C1 segment of cervical spinal cord (tissue), 14 donors: ENCODE measurements at places on chromosomes 3 and 15.

- DNase-seq = no peak
Observed at GRCh38 chr15:72740219-72740618, 43.3 kb downstream of the ADPGK start.

DNA sequence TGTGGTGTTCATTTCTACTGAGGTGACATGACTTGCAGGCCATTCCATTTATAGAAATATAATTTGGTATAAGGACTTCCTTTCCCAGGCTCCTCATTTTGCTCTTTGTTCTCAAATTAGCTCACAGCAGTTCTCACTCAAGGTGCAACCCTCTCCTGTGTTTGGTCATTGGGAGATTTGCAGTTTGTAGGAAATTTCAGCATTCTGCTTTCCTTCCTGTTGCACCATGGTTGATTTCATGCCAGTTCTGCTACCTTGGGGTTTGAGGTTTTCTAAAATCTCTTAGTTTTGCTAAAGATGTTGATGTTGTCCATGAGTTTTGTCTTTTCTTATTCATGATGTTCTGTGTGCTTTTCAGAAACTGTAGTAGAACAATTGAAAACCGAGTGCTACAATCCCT, 65.7 kb upstream of the PROK2 start:
- DNase-seq = no peak

GRCh38 chr15:87099916-87100315, 1020.2 kb downstream of the AGBL1 start:
- DNase-seq = no peak

DNA sequence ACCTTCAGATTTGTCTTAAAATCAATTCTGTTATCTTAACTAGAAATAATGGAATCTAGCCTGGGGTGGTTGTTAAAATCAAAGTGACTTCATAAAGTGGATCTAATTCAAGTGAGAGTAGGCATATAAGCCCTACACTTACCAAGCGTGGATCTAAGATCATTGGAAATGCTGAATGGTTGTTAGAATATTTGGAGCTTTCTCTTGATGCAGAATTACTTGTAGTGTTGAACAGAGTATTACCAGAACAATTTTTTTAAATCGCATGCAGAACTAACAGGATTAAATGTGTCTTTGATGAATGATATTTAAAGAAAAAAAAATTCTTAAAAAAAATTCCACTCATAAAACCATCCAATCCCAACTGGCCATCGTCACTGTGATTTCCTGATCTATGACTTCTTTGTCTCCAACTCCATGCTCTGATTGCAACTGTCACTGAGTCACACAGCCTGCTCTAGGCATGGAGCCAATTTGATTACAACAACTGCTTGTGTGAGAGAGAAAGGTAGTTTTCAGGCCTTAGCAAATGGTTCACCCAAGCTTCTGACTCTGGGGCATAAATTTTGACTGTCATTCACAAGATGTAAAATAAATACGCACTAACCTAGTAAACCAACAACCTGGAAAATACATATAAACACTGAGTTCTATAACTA, 25.9 kb upstream of the SPRED1 start:
- peak; percentile 44 for DNase-seq

DNA sequence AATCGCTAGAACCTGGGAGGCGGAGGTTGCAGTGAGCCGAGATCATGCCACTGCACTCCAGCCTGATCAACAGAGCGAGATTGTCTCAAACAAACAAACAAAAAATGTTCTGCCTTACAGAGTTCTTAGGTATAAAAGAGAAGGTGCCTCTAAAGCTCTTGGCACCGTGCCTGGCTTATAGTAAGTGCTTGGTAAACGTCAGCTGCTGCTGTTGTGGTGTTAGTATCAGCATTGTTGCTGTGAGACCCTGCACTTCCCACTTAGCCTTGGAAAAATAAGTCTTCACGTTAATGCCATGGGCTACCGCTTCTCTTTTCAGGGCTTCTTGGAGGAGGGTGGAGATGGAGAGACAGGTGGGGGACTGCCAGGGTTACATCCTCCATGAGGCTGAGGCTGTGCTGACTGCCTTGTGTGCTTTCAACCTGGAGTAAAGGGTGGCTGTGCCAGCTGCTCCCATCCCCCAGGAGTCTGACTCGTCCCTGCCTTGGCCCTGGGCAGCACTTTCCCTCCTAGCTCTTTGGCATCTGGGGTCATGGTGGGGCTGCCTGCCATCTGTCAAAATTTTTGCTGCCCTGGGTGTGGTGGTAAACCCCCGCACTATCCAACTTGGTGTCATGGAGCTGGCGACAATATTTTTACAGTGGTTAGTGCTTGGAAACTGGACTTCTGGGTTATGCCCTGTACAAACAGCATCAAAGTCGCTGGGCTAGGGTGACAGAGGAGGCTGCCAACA, 17.8 kb downstream of the FLNB start:
- no peak for DNase-seq

DNA sequence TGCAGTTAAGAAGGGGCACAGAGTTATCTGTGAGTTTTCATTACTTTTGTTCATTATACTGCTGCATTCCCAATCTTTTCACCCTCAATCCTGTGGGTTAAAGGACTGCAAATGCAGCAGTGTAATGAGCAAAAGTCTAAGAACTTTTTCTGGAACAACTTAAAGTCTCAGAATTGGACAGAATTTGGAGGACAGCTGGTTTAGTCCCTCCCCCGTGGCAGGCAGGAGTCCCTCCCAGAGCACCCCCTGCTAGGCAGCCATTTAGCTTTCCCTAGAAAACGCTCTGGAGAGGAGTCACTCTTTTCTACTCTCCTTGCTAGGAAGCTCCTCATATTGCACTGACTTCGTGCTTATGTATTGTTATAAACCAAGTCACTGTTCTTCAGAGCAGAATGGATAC, 156.3 kb upstream of the UBE2E1 start:
- no peak for DNase-seq

DNA sequence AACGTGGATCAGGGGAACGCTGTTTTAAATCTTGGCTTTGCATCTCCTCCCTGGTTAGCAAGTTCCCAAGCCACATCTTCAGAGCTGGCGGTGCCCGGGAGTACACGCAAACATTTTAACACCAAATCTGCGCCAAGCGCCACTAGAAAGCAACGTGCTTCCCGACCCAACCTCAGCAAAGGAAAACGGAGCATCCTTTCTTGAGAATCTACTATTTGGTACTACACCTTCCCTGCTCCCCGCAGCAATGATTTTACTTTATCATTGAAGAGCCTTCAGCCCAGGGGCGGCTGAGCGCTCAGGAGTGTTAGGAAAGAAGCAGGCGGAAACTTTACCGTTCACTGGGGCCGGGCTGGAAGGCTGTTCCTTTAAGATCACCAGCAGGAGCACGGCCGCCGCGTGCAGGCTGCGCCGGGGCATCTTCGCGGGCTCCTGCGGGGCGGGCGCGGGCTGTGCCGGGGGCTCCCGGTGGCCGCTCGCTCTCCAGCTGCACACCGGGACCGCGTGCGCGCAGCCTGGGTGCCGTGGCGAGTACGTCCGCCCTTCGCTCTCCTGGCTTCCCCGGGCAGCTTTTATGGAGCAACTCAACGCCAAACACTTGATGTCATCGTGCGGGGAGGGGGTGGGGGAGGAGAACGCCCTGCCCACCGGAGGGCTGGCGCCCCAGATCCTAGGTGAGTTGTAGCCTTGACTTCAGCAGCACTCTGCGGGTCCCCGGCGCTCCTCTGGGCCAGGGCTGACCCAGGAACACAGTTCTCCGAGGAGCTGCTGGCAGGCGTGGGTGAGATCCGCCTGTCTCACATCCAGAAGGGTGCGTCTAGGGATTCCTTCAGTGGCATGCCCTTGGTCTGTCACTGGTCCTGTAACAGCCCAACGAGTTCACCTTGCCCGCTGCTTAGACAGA, at the start of gene CA12:
CA12 (minus strand) TSS at position 546 of the 904 bp plus-strand sequence; CDS start at position 420, 126 bp downstream.
- no peak for DNase-seq

- peak; percentile 20 for DNase-seq
Observed at GRCh38 chr15:78618490-78618934, 2.3 kb downstream of the CHRNA3 start.

DNA sequence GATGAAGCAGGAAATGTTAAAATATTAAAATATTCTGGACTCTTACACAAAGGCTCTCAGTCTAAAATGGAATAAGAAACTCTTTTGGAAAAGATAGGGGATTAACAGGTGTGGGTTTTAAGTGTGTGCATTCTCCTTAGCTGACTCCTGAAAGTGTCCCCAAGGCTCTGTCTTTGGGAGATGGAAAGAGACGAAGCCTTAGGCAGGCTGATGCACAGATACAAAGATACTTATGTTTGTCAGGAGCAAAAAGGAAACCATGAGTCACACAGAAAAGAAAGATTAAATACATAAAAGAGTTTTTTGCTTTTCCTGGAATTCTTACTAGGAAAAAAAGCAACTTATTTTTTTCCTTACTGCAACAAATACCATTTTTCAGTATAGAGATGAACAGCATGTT, 23.8 kb upstream of the ABI3BP start:
- no peak for DNase-seq

DNA sequence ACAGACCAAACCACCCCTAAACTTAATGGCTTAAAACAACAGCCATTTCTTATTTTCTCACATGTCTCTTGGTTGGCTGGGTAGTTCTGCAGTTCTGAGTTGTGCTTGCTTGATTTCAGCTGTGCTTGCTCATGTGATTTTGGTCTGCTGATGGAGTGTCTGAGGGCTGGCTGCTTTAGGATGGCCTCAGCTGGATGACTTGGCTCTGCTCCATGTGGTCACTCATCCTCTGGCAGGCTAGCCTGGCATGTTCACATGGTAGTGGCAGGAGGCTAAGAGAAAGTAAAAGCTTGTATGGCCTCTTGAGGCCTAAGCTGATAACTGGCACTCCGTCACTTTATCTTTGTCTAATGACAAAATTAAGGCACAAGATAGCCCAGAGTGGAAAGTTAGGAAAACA, 4.1 kb downstream of the SV2B start:
- DNase-seq = no peak

DNA sequence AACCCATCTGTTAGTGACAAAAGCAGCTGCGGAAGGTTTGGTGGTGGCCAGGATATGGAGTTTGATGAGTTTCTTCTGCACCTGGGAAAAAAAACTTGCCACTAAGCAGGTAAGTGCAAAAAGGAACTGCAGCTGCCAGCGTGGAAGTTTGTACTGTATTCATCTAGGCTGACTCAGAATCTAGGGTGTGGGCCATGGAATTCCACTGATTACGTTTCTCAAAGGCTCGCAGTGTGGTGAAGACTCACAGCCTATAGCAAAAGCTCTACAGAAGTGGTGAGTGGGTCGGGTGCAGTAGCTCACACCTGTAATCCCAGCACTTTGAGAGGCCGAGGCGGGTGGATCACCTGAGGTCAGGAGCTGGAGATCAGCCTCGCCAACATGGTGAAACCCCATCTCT, 334.6 kb upstream of the GRM7 start:
- DNase-seq = no peak

- no peak for DNase-seq
Observed at GRCh38 chr3:179769411-179770247, 116.8 kb downstream of the USP13 start.

- no peak for DNase-seq
Observed at GRCh38 chr3:106251160-106251892, 382.5 kb upstream of the CBLB start.

GRCh38 chr3:76370749-76371520, 585.6 kb upstream of the ZNF717 start:
- DNase-seq = no peak

- DNase-seq = no peak
Observed at GRCh38 chr15:82558502-82558901, 18.2 kb upstream of the RPS17 start.

DNA sequence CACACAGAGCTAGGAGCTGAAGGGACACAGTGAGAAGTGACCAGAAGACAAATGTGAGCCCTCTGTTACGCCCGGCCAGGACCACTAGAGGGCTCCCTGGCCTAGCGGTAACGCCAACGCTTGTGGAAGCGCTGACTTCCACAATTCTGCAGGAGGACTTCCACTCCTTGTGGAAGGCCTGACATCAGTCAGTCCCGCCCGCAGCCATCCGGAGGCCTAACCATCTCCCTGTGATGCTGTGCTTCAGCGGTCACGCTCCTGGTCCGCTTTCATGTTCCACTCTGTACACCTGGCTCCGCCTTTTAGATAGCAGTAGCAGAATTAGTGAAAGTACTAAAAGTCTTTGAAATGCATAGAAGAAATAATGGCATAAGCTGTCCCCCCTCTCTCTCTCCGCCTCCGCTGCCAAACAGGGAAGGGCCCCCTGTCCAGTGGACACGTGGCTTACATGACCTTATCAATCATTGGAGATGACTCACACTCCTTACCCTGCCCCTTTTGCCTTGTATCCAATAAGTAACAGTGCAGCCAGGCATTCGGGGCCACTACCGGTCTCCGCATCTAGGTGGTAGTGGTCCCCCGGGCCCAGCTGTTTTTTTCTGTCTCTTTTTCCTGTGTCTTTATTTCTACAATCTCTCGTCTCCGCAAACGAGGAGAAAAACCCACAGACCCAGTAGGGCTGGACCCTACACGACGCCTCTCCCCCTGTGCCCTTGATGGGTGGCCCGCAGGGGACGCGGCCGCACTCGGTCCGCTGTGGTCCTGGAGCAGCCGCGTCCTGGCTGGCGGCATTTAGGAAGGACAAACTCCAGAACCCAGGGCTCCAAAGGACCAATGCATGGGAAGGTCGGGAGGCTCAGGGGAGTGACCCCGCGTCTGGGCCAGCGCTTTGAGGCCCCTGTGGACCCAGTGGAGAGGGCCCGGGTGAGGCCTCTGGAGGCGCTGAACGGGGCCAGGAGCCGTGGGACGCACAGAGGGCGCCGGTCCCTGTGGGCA, 27.0 kb upstream of the RPL32 start:
- peak; percentile 60 for DNase-seq

GRCh38 chr3:136929977-136930670, 27.7 kb upstream of the IL20RB start:
- no peak for DNase-seq

DNA sequence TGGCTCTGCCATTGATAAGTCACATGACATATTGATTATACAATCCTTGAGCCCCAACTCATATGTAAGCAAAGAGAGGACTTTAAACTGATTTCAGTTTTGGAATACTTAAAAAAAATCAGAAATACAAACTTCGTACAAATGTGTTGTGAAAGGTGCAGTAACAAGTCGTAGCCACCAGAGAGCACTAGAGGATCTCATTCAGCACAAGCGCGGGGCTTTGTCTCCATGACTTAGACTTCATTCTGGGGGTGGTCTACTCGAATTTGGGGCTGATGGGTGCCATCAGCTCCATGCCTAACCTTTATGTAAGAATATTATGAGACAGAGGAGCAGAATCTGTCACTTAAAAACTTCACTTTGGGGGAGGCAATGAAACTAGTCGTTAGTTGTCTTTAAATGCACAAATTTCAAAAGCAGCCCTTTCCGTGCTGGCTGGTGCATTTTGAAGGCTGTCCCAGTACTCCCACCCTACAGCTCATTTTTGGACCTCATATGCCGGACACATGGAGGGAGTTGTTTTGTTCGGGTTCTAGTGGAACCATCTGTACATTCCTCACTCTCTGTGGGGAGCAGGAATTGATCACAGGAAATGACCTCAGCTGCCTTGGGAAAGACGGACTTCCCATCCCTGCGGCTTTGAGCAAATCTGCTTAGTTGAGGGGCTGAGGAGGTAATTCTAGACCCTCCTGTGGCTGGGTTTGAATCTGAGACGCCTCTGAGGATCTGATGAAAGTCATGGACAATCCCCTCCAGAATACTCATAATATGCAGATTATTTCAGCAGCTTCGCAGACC, 27.5 kb upstream of the MASP1 start:
- peak; percentile 12 for DNase-seq

- DNase-seq = no peak
Observed at GRCh38 chr3:20022954-20023622, 11.0 kb upstream of the PP2D1 start.
